Sigmoid colon (tissue), 7 donors: ENCODE measurements at places on chromosomes 16 and 17. TPM values are rescaled to one million over a fixed set of nuclear protein-coding genes. Genes with fewer than 3 reads are reported as not detected.

Gene PDIA2
- 0.81 TPM for total RNA-seq

Gene MMP25
- under 0.01 TPM for total RNA-seq

Gene CCL1
- not detected for total RNA-seq

GRCh38 chr17:47257651-47258339 is 4.2 kb downstream of the ITGB3 start:
- DNase-seq = no peak

- DNase-seq = no peak
These were observed 34.0 kb upstream of the PRKCA start for GRCh38 chr17:66268247-66268927.

DNA sequence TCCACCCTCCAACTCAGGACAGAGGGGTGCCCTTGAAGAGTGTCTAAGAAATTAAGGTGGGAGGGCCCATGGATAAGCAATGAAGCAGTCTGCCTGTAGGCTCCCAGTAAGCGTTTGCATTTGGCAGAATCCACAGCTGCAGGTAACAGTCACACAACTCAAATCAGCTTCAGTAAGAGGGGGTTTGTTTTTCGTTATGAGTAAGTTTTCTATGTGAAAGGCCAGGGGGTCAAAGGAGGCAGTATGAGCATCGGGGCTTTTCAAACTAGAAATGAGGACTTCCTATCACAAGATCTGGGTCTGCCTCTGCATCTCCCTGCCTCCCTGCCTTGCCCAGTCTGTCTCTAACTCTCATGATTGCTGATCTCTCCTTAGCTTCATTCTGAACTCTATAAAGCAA is 128.1 kb upstream of the CCL2 start:
- no peak for DNase-seq
